Stimulated activated CD8-positive, alpha-beta memory T cell treated with anti-CD3 and anti-CD28 coated beads, Interleukin-7, amount 100 ng/mL, for 48 hours (primary cell): ENCODE measurements at places on chromosomes 6 and 20.

DNA sequence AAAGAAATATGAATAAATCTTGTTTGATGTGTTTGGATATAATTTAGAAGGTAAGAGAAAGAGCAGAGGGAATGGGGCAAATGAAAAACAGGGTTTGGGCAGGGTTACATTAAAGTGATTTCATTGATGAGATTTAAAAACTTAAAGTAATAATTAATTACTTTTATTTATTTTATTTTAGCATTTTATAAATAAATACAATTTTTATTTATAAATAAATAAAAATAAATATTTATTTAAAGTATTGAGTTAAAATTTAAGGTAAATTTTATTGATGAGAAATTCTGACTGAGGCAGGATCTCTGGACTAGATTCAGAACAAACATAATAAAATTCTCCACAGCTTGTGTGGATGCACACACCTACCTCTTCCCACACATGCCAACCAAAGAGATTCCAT is 584.1 kb upstream of the BTBD3 start:
- DNase-seq = no peak

GRCh38 chr20:58240471-58240870 is 12.0 kb upstream of the ANKRD60 start:
- DNase-seq = no peak

DNA sequence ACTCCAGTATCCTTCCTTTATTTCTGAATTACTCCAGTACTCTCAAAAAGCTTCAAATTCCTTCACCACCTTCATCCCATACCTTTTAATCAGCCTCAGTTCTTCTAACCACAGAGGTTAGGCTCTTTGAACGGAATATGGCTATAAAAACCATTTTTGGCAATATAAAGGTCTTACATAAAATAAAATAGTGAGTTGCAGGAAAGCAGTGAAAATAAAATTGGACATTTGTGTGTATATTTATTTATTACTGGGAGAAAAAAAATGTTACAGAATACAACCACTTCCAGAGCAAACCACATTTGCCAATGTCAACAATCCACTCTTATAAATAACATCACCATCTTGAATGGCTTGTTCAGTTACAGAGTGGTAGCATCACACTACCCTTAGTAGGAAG is 7.7 kb downstream of the HDDC2 start:
- no peak for DNase-seq

DNA sequence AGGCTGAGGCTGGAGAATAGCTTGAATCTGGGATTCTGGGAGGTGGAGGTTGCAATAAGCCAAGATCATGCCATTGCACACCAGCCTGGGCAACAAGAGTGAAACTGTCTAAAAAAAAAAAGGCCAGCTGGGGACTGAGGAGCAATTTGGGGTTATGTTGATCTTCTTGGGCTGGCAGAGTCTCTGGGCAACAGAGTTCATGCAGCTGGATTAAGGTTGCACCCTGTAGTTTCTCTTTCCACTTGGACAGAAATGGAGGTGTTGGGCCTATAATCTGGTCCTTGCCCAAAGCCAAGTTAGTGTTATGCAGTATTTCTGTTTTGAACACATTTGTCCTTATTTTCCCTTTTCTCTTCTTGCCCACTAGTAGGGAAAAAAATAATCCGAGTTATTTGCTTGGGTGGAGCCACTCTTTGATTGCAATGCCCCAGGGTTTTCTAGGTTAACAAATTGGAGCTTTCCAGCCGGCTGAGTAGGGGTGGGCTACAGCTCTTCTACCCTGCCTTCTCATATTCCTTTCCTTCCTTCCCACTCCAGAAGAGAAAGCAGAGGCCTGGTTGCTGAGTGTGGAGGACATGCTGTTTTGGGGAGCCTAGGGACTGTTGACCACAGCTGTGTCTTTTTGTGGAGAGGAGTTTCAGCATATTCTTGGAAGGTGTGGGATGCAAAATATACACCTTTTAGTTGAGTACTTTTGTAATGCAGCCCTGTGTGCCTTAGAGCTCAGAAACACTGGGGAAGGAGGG is 213.9 kb downstream of the SOX4 start:
- no peak for DNase-seq

DNA sequence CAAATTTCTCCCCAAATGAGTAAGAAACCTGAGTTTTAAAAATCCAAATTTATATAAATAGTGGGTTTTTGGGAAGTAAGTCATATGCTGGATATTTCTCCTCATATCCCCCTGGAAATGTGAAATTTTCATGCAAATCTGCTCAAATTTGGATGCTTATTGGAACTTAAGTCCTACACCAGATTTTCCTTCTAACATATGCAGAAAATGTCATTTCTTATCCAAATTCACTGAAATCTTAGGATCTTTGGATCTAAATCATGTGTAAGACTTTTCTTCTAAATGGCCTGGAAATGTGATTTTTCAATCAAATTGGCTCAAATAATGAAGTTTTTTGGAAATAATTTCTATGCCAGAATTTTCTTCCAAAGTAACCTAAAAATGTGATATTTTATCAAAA is 33.0 kb downstream of the ZNF133 start:
- no peak for DNase-seq

- DNase-seq = no peak
Observed at GRCh38 chr6:110953633-110954303, 4.7 kb upstream of the GTF3C6 start.

- no peak for DNase-seq
Observed at GRCh38 chr20:13277663-13278295, 56.7 kb downstream of the ISM1 start.

DNA sequence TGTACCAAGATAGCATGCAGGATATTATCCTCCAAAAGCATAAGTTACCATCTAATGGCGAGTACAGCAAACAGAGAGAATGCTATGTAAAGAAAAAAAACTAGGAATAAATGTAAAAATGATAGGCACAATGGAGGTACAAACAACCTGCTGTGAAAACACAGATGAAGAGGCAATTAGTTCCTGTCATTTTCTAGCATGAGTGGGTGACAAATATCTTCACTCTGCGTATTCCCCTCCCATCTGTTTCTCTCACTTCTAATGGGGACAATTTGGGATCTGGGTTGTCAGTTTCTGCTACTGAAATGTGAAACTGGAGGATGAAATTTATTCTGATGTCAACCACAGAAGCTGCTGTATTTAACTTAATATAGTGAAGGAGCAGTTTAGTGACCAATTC is 11.7 kb upstream of the PTPRK start:
- no peak for DNase-seq

DNA sequence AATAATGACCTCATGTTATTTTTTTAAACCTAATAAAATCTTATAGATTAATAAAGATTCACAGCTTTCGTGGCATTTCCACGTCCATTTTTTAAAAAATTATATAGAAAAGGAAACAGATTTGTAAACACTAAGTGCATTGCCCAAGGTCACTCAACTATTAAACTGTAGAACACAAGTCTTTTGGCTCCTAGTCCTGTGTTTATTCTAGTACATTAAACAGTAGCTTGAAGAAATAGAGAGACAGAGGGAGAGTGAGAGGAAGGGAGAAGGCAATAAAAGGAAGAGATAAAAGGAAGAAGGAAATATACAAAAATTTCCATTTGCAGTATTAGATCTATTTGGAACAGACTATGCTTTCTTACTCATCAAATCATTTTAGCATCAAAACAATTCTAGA is 586.7 kb upstream of the CITED2 start:
- DNase-seq = no peak

DNA sequence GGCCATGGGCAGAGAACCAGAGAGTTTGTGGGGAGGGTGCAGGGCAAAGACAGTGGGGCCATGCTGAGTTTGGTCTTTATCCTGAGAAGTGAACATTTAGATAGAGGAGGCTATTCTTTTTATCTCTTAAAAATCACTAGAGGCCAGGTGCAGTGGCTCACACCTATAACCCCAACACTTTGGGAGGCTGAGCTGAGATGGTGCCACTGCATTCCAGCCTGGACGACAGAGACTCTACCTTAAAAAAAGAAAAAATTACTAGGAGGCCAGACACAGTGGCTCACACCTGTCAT is 8.7 kb downstream of the PXMP4 start:
- DNase-seq = no peak
